ENCODE measurements at places on chromosomes 5 and 9.

DNA sequence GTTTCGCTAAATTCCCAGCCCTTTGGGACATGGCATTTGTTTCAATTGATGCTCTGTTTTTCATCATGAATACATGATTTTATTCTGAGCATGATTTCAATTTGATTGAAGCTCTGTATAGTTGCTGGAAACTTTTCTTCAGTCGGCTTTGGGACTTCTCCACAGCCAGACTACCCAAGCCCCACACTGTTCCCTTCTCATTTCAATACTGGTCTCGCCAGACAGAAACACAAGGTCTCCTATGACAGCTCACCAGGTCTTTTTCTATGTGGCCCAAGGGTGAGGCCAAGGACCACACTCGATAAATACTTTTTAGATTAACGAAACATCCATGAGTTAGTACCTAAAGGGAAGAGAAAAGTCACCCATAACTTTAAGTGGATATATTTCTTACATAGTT, 132.2 kb downstream of the ARL15 start:
- no peak for DNase-seq

DNA sequence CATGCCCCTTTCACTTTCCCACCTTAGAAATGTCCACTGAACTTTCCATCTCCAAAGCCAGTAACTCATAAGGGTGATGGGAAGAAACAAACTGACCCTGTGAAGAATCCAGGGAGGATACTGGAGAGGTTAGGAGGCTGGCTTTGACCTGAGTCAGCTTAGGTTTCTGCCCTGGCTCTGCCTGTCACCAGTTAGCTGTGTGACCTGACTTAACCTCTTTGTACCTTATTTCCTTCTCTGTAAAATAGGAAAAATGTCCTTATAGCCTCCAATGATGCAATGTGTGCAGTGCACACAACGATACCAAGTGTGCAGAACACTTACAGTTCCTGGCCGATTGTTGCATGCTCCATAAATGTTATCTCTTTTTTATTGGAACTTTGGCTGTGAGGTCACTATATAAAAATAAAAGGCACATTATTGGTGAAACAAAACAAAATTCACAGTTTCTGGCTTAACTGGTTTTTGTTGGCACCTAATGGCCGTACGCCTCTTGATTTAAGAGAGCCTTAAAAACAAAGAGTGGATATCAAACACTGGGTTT, 37.8 kb downstream of the GABRP start:
- DNase-seq, result no peak

DNA sequence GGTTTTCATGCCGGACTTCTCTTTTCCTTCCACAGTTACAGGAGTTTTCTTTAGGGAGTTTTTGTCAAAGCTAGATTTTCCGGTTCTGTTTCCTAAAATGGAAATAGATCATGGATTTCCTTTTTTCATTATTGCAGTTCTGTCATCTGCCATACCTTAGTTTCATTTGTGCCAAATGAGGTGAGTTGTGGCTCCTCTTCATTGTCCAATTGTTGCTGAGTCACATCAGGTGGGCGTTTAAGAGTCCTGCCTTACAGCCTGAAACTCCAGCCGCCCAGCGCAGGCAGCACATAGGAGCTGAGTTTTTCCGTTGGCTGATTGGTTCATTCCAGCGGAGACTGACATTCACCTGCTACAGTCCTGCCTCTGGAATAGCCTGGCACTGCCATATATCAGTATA, 14.1 kb downstream of the SLC25A25 start:
- DNase-seq, result no peak

DNA sequence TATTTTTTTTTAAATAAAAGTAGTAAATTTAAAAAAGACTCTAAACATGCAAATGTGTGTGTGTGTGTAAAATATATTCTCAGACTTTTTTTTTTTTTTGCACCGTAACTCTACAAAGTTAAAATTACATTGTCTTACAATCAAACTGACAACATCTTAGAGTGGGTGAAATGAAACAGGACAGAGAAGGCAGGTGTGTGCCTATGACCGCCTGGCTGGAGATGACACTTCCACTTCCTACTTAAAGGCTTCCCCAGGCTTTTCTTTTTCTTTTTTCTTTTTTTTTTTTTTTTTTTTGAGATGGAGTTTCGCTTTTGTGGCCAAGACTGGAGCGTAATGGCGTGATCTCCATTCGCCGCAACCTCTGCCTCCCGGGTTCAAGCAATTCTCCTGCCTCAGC, 2.7 kb upstream of the AK1 start:
- no peak for DNase-seq
